ENCODE measurements at places on chromosomes 5 and 9.

- DNase-seq = no peak
Observed at GRCh38 chr5:1743061-1743768, 56.4 kb downstream of the MRPL36 start.

DNA sequence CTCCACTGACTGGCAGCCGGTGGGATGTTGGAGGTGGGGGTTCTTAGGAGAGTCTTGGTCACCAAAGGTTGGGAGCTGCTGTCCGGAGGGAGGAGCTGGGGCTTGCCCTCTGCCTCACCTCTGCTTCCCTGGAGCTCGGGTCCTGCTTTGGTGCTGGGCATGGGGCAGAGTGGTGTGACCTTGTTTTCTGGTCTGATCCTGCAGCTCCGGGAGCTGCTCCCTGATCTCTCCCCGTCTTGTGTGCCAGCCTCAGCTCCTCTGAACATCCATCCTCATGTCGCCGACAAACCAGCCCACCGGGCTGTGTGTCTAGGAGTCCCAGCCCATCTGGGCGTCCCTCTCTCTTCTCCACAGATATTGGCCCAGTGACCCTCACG is 18.7 kb downstream of the HMCN2 start:
- no peak for DNase-seq

DNA sequence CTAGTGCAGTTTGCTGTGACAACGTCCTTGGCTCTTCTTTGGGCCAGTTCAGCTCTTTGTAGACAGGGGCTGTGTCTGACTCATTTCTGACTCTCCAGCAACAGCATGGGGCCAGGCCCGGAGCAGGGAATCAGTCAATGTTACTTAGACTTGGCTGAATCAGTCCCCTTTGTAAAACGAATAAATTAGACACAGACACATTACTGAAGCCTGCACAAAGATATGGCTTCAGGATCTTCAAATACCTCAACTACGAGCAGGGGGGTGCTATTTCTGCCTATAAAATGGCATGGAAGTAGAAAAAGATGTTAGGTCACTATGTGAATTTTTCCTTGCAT is 204.7 kb downstream of the TTLL11 start:
- DNase-seq = no peak

- DNase-seq = no peak
Observed at GRCh38 chr5:41793141-41793770, 77.0 kb downstream of the OXCT1 start.

- DNase-seq = no peak
Observed at GRCh38 chr5:101658433-101658832, 637.7 kb downstream of the SLCO4C1 start.

DNA sequence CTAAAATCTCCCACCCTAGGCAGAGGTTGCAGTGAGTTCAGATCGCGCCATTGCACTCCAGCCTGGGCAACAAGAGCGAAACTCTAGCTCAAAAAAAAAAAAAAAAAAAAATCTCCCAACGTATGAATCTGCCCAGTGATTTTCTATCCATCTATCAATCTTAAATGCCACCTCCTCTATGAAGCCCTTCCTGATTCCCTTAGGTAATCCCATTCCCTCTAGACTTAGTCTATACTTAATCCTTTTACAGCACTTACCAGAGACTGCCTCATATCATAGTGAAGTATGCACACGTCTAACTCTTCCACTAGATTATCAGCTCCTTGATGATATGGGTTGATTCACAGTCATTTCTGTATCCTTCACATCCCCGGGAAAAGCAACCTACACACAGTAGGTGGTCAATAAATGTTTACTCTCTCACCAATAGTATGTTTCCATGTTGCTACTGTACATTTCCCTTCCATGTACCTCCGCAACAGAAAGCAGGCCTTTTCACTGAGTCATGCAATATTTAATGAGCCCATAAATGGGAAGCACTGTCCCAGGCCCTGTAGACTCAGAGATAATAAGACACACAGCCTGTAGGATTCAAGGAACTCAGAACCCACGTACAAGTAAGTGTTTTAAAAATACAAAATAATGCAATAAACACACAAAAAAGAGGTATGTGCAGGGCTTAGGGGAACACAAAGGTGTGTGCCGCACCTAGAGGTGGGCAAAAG is 1.2 kb downstream of the DROSHA start:
- no peak for DNase-seq

- no peak for DNase-seq
Observed at GRCh38 chr5:1130218-1130946, 18.5 kb upstream of the SLC12A7 start.

GRCh38 chr9:17401858-17402257 is 177.0 kb upstream of the SH3GL2 start:
- no peak for DNase-seq

All from stimulated activated CD8-positive, alpha-beta memory T cell treated with anti-CD3 and anti-CD28 coated beads, Interleukin-4, amount 100 ng/mL, for 1 hour (primary cell).